Right atrium auricular region (tissue), 2 donors: ENCODE measurements at places on chromosomes 16 and 17. TPM values are rescaled to one million over a fixed set of nuclear protein-coding genes. Genes with fewer than 3 reads are reported as not detected.

- no peak for DNase-seq
Measured at GRCh38 chr16:85612191-85612800, 826 bp upstream of the GSE1 start.

DNA sequence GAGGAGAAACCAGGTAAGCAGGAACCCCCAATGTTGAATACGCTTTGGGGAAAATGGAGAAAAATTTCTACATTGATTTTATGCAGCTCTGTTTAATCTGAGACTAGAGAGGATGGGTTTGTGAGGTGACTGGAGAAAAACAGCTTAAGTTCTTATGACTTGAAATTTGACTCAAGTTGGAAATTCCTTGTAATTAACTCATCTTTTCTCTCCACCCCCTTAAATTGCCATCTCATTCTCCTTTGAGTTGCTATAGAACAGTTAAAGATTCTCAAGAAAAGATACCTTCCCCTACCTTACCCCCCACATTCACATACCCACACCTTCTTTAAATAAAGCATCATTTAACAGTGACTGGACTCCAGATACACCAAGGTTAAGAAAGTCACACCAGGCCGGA is 24.2 kb downstream of the ZNRF1 start:
- no peak for DNase-seq

DNA sequence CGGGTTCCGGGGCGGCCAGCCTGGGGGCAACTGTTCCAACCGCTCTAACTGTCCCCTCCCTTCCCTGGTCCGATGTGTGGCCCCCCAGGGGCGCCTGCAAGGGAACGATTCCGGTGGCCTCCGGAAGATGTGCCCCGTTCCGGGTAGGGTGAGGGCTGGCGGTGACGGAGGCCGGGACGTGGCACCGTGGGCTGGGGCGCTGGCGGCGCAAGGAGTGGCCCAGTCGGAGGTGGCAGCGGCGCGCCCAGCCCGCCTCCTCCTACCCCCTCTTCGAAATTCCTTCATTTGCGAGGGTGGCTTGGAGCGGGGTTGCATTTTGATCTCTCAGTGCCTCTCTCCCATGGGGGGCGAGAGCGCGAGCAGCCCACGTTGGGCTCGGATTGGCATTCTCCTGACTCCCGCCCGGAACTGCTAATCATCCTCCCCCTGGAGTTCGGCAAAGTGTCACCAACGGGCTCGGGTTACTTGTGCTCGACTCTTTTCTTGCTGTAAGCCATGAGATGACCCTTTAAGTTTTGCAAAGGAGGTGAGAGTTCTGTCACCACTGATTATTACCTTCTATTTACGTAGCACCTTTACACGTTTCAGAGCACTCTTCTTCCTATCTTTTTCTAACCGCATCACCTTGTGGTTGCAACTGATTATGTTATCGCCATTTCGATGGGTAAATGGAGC is 622 bp downstream of the NDEL1 start:
- DNase-seq, result peak; percentile 74

- no peak for DNase-seq
Measured at GRCh38 chr16:77540646-77541045, 105.8 kb upstream of the ADAMTS18 start.

DNA sequence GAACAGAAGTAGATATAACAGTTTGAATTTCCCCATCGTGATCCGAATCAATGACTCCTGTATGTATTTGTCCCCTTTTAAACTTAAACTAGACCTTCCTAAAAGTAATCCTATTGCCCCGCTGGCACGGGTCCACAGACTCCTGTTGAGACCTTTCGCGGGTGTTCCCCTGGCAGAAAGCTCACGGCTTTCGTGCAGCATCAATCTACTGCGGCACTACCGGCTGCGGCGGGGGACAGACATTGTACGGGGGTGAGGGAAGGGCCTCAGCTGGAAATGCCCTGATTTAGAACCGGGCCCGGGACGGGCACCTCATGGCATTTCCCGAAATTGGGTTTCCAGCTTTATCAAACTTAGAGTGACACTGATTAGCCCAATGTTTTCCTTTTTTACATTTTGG is 14.6 kb downstream of the IL32 start:
- no peak for DNase-seq

GRCh38 chr16:2808181-2808580 is 8.9 kb upstream of the PRSS21 start:
- DNase-seq, result no peak

DNA sequence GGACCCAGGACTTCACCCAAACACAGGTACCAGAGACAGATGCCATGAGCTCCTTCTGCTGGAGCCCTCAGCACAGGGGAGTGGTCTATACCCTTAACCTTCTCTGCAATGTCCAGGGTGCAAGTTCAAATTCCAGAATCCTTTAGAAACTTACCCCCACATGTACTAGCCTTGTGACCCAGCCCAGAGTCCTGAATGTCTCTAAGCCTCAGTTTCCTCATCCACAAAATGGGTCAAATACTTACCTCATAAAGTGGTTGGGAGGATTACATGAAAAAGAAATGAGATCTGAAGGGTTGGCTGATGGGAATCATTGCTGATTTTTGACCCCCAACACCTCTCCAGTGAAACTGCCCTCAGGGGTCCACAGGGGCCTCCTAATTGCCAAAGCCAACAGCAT is 21.7 kb downstream of the COTL1 start:
- DNase-seq, result no peak

- DNase-seq, result no peak
Measured at GRCh38 chr17:81207610-81208581, 14.9 kb downstream of the CEP131 start.

DNA sequence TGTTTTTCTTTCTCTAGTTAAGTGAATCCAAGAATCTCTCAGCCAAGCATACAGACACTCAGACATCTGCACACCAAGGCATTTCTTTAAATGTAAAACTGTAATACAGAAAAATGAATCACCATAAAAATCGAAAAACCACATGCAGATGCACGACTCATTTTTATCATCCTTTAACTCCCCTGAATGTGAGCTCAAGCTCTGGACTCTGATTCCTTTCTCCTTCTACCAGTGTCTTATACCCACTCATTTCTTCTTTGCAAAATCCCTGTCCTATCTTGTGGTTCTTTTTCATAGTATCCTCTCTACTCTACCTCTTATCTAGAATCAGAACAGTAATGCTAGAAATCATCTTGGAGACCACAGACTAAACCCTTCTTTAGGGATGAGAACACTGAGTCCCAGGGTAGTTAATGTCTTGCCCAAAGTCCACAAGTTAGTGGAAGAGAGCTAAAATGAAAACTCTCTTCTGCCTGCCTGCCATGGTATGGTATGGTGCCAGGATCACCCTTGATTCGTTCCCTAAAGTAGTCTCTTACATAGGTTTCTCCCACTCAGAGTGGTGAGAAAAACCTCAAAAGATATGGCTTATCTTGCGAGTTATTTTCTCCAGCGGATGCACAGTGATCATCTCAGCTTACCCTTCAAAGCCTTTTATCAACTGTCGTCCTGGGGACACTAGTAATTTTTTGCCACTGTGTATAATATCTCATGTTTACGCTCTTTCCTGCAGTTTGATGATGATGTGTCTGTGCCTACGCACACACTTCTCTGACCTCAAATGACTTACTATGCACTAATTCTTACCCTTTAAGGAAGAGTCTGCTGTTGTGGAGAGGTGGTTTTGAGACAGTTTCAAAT is 30.2 kb downstream of the BRD7 start:
- no peak for DNase-seq

DNA sequence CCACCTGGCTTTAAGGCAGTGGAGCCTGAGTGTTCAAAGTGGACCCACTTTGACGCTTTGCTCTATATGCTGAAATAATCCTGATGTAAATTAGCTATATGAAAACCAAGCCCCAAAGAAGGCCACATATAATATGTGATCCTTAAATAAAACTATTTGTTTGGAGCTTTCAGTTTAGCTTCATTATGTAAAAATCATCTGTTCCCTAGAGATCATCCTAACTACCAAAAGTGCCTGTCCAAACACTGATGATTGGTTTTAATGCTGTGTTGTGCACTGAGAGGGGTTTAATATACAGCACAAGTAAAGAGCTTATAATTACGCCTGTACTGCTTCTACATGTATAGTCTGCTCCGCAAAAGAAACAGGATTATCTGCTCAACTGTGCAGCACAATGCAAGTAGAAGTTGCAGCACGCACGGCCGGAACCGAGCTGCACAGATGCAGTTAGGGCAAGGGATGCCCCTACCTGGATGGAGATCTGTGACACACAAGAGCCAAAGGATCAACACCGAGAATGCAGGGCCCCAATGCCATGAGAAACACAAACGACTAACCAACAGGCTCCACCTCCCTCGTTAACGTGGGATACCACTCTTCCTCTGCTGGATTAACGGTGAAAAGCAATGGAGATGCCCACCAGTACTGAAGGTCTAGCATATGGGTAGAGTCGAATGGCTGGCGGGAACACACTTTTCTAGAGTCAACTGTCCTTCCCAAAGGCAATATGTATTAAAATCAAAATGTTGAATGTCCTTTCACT is 20.5 kb downstream of the USP7 start:
- DNase-seq, result no peak

GRCh38 chr17:12977008-12977751 is 40.6 kb downstream of the ELAC2 start:
- no peak for DNase-seq

DNA sequence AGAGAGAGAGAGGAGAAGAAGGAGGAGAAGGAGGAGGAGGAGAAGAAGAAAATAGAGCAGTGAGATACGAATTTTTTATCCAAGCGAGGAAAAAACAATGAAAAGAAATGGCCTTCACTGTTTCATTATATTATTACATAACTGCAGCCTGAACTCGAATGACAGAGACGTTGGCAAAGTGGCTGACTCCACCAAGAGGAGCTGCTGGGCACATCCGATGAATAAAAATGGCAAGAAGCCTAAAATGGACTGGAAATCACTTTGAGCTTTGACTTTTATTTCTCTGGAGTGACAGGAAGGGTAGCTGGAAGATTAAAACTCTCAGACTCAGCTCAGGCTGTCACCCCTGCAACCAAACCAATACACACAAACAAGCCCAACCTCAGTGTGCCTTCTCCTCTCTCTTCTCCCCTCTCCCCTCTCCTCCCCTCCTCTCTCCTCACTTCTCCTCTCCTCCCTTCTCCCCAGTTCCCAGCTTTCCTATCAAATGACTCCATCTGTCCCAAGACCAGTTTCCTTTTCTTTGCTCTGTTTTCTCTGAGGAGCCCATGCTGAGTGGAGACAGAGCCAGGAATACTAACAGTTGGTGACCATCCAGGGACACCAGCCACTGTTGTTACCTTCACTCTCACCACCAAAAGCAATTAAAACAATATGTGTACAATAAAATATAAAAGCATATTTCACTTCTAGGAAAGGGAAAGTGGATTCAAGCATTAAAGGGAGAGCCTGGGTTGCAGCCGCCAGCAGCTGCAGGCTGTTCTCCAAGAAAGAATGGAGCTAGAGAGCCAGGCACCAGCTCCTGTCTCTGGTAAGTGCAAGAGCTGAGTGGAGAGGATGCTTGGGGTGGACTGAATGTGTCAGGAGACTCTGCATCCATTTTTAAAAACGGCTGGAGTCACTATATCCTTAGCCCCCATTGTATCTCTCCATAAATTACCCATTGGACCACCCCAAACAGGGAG is 51.2 kb downstream of the SOX9 start:
- DNase-seq, result no peak

- DNase-seq, result peak; percentile 74
Measured at GRCh38 chr17:33234930-33235685, 58.0 kb downstream of the ASIC2 start.

DNA sequence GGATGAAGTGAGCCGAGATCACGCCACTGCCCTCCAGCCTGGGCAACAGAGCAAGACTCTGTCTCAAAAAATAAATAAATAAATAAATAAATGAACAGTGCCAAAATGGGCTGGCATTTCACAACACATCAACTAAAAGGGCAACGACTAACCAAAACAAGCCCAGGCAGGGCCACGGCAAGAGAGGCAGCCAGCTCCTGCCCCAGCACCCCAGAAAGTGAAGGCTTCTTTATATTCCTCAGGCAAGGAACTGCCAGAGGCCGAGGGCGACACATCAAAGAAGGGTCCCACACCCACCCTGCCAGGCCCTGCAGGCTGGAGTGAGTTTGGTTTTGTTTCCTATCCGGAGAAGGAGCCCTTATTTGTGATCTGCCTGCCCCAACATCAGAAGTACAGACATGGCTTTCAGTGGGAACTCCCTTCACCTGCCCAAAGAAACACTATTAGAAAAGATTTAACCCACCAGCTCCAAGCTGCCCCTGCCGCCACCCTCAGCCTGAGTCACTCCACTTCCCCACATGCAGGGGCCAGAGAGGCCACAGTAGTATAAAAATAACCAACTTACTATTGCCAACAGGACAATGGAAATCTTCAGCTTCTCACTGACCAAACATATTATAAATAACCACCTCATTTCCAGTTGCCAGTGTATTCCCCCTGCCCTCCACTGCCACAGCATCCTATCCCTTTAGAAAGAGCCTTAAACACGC is 8.0 kb downstream of the FBXO31 start:
- DNase-seq, result no peak

DNA sequence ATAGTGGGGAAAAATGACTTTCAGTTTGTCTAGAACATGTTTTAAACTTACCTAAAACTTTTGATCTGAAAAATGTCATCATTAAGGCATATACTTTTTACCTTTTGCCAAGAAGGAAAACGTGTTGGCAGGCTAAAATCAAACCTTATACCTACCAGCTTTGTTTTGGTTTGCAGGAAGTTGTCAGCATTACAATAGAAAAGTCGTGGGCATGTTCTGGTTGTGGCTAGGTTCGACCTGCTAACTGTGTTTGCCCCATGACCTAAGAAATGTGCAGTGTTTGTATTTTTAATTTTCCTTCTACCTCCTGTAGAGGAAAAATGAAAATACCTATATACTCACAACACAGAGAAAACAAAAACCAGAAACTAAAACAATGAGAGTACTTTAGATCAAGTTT is 13.0 kb downstream of the SKAP1 start:
- DNase-seq, result no peak

- no peak for DNase-seq
Measured at GRCh38 chr17:49401971-49402611, 12.6 kb downstream of the PHB1 start.

DNA sequence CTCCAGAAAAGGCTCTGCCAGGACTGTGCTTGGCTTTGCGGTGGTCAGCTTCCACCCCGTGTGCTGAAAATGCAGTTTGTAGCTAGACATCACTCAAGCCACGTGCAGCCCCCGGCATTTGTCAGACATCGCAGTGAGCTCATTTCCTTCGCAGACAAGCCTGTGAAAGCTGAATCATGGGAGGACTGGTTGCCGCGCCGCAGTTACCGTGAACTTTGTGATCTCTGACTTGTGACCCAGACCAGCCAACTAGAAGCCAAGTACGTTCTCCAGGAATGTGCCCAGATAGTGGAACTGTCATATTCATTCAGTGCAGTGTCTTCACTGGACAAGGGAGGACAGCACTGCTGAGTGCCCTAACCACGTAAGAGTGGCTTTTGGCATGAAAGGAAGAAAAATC is 58.1 kb downstream of the NDE1 start:
- DNase-seq, result no peak

- peak; percentile 67 for DNase-seq
Measured at GRCh38 chr16:24988593-24989338, 26.4 kb downstream of the ARHGAP17 start.

KRTAP2-3 gene
- not detected for total RNA-seq

P2RX5 gene
- 5.4 TPM for total RNA-seq

KCNG4 gene
- total RNA-seq, result not detected

KRTAP1-1 gene
- not detected for total RNA-seq

HSD3B7 gene
- 6.0 TPM for total RNA-seq

METRNL gene
- 104 TPM for total RNA-seq

DLG4 gene
- total RNA-seq, result 33.4 TPM

GAS2L2 gene
- total RNA-seq, result not detected
